Stimulated activated naive CD4-positive, alpha-beta T cell treated with Interleukin-2 at 50 U/mL for 16 hours (primary cell): ENCODE measurements at places on chromosomes 3 and 15.

- no peak for DNase-seq
Measured at GRCh38 chr3:194098081-194098842, 37.7 kb upstream of the HES1 start.

GRCh38 chr3:105355408-105356061, 11.2 kb upstream of the ALCAM start:
- no peak for DNase-seq

DNA sequence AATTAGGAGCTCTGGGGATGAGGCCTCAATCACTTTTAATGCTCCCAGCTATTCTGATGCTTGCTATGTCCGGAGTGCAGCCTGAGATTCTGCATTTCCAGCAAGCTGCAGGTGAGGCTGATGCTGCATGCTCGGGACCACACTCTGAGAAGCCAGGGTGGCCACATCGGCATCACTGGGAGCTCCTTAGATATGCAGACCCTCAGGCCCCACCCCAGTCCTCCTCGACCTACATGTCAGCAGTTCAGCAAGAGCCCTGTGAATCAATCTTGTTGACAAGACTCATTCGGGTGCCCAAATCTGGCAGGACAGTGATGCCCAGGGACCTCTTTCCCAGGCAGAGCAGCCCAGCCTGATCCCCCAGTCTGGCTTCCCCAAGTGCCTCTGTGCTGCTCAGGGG, 44.1 kb upstream of the LCTL start:
- no peak for DNase-seq

DNA sequence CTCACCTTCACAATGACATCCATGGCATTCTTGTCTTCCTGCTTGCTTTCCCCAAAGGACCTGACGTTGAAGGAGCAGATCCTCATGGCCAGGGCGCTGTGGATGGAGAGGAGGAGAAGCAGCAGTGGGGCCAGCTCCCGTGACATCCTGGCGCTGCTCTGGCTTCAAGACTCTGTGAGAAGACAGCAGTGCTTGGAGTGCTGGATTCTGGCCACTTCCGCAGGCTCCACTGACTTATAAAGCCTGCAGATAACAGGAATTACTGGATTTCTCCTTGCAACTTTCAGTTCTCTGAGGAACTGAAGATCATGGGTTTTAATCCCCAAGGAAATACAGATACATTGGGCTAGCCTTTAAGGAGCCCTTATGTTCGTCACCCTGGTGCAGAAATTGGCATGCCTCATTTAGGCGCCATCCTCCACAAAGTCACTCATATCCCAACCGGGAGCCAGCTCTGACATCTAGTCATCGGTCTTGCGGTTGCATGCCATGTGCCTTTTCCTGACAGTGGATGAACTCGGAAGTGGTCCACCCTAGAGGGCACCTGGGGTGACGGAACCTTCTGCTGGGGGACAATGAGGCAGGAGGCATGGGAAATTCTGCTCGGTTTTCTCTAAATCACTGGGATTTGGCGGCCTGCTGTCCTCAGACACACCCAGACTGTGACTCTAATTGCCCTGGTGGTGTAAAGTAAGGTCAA, at the start of gene DNASE1L3:
DNASE1L3 (minus strand) TSS at position 212 of the 700 bp plus-strand sequence; CDS start at position 146, 66 bp downstream.
- no peak for DNase-seq

GRCh38 chr3:129703913-129704312, 97.4 kb upstream of the PLXND1 start:
- no peak for DNase-seq
